ENCODE measurements at places on chromosomes 16 and 17. TPM values are rescaled to one million over a fixed set of nuclear protein-coding genes. Genes with fewer than 3 reads are reported as not detected.

The ALDH3A1 gene
- 0.47 TPM for total RNA-seq

GRCh38 chr17:63446753-63447470, 806 bp upstream of the CYB561 start:
- H3K4me3 ChIP-seq = peak overlapping the region; percentile 73
- H3K27me3 ChIP-seq = no peaks in the 10 kb centered on the region
- H3K4me1 ChIP-seq = peaks cover 8% of the 10 kb centered on the region
- peak; percentile 72 for DNase-seq
- peak overlapping the region; percentile 73 for H3K27ac ChIP-seq
- peaks cover 27% of the 10 kb centered on the region for H3K36me3 ChIP-seq

GRCh38 chr16:48231727-48232492, 12.2 kb upstream of the LONP2 start:
- peaks cover 30% of the 10 kb centered on the region for H3K4me1 ChIP-seq
- no peaks in the 10 kb centered on the region for H3K27me3 ChIP-seq
- H3K4me3 ChIP-seq = no peak overlapping the region
- H3K27ac ChIP-seq = peak overlapping the region; percentile 8

- no peak overlapping the region for H3K4me3 ChIP-seq
- DNase-seq = no peak
- H3K27me3 ChIP-seq = peaks cover 94% of the 10 kb centered on the region
Observed at GRCh38 chr17:43620147-43620546, 41.6 kb downstream of the MEOX1 start.

The KIF19 gene
- not detected for total RNA-seq

The RUNDC3A gene
- total RNA-seq = 0.86 TPM

DNA sequence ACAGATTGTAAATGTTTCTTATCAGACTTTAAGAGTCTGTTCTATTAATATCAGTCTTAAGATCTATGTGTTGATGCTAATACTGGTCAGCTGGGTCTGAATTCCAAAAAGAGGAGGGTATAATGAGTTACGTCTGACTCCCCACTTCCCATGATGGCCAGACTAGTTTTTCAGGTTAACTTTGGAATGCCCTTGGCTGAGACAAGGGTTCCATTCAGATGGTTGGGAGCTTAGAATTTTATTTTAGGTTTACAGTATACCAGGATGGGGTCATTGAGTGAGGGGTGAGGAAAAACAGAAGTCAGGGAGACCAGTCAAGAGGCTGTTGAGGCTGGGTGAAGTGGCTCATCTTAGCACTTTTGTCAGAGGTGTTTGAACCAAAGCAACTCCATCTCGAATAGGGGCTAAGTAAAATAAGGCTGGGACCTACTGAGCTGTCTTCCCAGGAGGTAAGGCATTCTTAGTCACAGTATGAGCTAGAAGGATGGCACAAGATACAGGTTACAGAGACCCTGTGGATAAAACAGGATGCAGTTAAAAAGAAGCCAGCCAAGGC, 2.9 kb upstream of the TMEM231 start:
- no peak overlapping the region for H3K4me3 ChIP-seq
- peaks cover 35% of the 10 kb centered on the region for H3K4me1 ChIP-seq
- peak; percentile 23 for DNase-seq
- peaks cover 30% of the 10 kb centered on the region for H3K36me3 ChIP-seq
- H3K27me3 ChIP-seq = peaks cover 20% of the 10 kb centered on the region

DNA sequence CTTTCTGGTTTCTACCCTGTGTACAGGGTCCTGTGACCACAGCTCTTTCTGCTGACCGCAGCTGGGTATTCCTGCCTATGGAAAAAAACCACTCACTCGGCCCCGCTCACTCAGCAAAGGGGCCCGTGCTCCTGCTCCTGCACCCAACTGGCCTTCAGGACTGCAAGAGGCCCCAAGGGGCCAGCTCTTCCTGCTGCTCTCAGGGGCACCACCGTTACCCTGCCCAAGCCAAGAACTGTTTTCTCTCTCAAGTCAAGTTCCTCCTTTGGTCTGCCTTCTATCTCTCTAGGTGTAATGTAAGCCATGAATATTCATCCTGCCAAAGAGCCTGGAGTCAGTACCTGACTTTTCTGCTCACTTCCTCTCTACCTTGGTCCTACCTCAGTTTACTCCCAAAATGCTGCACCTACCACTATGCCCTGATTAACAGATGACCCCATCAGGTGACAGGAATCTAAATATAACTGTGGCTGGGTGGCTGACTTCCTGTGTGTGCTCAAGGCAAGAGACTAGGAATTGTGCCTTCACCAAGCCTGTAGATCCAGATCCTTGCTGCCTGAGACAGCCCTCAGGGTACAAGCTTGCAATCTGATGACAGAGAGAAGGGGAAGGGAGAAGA, 20.4 kb upstream of the SCIMP start:
- no peak for DNase-seq
- no peaks in the 10 kb centered on the region for H3K27me3 ChIP-seq
- no peak overlapping the region for H3K4me3 ChIP-seq

GRCh38 chr17:62825182-62825581, 17.1 kb upstream of the MARCHF10 start:
- H3K27ac ChIP-seq = no peak overlapping the region
- H3K27me3 ChIP-seq = no peaks in the 10 kb centered on the region
- H3K4me3 ChIP-seq = no peak overlapping the region
- H3K4me1 ChIP-seq = peaks cover 3% of the 10 kb centered on the region
- DNase-seq = no peak

The DNASE1L2 gene
- total RNA-seq = 5.7 TPM

GRCh38 chr16:48507886-48508285, 102.1 kb downstream of the N4BP1 start:
- DNase-seq = no peak
- no peaks in the 10 kb centered on the region for H3K36me3 ChIP-seq
- H3K27me3 ChIP-seq = no peaks in the 10 kb centered on the region
- H3K27ac ChIP-seq = no peak overlapping the region
- no peaks in the 10 kb centered on the region for H3K4me1 ChIP-seq

The ZNF629 gene
- total RNA-seq = 32.6 TPM

DNA sequence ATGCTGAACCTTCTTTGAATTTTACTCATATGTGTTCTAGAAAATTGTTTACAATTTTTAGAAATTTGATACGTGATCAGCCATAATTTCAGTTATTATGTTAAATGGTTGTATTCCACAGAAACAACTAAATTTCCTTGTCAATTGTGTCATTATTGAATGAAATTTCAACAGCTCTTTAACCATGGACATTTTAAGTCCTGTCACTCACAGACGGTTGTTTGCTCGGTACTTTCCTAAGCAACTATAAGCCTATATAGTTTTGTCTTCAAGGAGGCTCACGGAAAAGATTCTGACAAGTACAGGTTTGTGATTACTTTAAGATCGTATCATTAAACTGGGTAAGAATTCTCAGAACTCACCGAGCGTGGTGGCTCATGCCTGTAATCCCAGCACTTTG, 31.8 kb downstream of the SLC39A11 start:
- no peak overlapping the region for H3K27ac ChIP-seq
- no peak overlapping the region for H3K4me3 ChIP-seq
- H3K36me3 ChIP-seq = no peaks in the 10 kb centered on the region

The EFNB3 gene
- total RNA-seq = 0.88 TPM

The BRIP1 gene
- total RNA-seq = 12.3 TPM

The TPSG1 gene
- total RNA-seq = not detected

The KRT24 gene
- 2.4 TPM for total RNA-seq
